ENCODE measurements at places on chromosomes 3 and 15.

DNA sequence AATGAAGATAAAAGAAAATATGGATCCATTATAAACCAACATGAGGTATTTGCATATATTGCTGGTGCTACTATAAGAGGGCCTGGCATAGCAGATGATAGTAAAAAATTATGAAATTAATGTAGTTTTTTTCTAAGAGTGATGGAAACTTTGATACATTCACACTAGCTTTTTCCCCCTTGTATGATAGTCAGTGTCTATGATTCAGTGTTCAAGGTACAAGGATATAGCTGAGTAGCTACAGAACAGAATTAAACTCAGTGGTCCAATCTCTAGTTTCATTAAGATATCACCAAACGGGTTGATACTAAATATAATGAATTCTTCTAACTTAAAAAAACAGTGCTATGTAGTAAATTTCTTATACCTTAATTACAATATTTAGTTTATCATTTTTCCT, 49.9 kb upstream of the XRN1 start:
- DNase-seq: no peak

GRCh38 chr3:183327343-183327742, 74.3 kb downstream of the B3GNT5 start:
- no peak for DNase-seq

DNA sequence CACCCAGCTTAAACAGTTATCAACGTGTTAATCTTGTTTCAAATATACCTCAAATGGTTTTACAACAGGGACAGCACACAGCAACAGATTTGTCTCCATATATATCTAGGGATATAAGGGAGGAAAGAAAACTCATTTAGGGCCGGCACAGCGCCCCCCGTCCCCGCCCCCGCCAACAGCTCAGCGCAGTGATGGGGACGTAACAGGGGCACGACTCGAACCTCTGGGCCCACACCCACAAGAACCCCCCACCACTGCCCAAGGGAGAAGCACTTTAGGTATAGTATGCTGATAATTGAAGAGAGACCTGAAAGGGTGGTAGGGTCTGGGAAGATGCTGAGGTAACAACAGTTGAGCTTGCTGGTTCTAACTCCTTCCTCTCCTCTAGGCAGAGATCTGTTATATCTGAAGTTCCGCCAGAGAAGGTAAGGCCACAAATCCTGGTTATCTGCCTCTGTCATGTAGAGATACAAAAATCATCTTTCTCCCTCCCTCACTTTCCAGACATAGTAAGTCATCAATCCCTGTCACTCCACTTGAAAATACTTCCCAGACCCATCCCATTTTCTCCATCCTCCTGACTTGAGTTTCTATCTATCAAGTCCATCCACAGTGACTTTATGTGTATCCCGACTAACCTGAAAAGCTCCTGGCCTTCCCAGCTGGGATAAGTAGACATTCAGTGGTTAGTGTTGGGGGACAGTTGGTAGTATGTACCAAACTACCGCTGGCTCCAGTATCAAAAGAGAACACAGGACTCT, 126.9 kb downstream of the PDZRN3 start:
- DNase-seq: no peak

DNA sequence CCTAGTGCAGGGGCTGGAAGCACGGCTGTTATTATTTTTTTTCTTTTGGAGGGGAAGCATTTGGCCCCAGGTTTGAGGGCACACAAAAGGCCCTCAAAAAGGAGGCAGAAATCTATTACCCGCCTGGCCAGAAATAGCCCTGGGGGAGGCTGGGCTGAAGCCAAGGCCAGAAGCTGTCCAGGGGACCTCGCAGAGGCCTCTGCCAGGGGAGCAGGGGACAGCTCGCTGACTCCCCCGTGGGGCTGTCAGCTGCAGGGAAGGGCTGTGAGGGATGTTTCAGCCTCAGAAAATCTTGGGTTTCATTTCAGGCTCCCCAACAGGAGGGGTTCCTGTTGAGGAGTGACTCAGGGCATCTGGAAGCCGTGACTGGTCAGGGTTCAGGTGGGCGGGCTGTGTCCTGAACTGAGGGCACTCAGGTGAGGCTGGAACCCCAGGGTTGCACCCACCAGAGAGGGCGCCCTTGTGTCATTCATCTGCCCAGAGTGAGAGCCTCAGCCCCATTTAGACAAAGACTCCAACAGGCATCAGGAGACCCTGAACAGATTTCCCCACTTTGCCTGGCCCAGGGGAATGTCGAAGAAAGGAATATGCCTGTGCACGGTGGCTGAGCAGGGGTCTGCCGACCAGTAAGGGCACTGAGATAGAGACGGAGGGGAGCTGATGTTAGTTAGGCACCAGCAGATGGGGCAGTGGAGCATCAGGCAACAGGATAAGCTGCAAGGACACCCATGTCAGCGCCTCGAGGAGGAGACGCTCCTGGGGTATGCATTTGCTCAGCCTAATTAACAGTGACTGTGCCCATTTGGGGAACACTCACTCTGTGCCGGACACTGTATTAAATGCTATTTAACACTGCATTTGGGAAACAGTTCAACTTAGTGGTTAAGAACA, 43.5 kb upstream of the SLC6A11 start:
- no peak for DNase-seq

DNA sequence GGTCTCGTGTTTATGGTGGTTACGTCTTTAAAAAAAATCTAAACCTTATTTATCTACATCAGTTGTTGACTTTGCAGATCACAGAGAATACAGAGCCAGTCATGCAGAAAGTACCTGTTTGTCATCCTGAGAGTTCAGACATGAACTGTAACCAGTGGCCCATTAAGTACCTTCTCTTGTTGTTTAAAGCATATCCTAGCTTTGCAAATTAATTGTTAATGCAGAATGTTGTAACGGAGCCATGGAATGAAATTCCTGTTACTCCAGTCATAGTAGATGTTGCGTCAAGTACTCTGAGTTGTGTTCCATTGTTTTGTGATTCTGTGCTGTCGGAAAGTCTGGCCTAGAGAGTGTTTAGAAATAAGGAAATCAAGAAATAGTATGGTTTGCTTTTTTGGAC, 205.2 kb downstream of the RBMS3 start:
- DNase-seq: no peak

- DNase-seq: no peak
Measured at GRCh38 chr3:79497447-79498111, 270.2 kb downstream of the ROBO1 start.

DNA sequence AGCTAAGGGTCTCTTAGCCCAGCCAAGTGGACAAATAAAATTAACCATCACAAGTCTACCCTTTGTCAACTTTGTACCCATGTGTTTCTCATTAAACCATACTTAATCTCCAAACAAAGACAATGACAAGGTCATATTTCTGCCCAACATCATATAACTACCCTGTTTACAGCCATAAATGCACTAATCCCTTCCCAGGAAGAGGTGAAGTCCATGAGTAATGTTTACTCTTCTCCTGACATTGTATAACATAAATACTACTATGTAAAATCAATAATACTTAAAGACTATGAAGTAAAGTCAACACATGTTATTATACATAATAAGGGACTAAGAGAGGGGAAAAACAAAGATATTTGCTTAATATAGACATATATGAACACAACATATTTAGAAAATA, 38.5 kb upstream of the FAN1 start:
- DNase-seq: no peak

GRCh38 chr3:85721409-85722145, 762.8 kb downstream of the CADM2 start:
- no peak for DNase-seq

- DNase-seq: no peak
Measured at GRCh38 chr3:122916580-122916979, 111.0 kb downstream of the SEMA5B start.

DNA sequence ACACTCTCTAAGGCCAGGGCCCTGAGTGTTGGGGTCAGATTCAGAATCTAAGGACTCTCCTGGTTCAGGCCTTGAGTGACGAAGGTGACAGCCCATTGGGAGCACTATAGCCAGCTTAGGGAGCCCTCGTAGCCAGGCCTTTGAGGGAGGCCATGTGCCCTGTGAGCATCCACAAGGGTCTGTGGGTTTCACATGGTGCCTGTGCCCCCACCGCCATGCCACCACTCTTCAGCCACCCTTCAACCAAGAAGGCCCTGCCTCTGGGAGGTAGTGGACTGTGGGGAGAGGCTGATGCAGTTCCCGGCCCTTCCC, 37.5 kb downstream of the TSPAN3 start:
- peak; percentile 34 for DNase-seq

- DNase-seq: no peak
Measured at GRCh38 chr3:88009066-88009465, 49.7 kb downstream of the CGGBP1 start.

DNA sequence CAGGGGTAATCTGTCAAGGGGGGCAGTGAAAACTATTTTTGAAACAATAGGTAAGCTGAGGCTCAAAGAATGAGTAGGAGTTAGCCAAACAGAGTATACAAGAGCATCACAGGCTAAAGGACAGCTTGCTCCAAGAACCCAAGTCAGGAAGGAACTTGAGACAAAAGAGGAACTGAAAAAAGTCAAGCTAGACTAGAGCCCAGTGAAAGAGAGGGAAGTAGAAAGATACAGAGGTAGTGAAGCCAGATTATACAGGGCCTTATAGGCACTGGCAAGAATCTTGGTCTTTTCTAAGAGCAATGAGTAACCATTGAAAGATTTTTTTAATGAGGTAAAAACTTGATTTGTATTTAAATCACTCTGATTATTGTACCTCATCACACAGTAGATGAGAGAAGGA, 69.9 kb downstream of the FILIP1L start:
- DNase-seq: no peak

DNA sequence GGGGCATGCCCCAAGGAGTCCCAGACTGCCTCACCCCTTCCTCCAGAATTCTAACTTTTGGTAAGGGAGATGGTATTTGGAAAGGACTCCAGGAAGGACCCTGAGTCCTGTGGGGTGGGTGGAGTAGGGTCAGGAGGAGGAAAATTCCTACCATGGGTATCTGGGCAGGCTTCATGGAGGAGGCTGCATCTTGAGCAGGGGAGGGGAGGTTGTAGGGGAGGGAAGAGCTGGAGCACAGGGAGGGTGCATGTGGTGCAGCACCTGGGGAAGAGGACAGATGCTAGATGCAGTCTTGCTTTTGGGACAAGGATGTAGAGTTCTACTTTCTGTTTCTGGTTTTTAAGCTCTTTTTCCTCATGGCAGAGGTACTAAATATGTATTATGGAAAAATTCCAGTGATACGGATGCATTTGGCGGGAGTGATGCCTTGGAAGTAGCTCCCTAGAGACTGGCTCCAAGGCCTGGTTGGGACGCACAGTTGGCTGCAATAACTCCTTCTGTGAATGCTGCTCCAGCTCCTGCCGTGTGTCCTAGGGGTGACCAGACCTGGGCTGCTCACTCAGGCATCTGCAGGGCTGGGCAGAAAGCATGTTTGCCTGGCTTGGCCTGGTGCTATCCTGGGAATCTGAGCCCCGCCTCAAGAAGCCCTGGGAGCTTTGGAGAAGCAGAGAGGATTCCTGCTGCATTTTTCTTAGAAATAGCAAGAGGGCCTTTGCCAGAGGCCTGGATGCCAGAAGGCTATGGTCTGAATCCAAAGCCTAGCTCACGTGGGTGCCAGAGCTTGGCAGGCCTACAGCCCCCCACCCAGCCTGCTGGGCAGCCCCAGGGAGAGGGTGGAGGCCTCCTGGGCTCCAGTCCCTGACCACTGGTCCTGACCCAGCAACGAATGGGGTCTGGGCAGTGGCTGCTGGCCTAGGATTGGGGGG, 10.1 kb downstream of the SEMA3F start:
- no peak for DNase-seq

DNA sequence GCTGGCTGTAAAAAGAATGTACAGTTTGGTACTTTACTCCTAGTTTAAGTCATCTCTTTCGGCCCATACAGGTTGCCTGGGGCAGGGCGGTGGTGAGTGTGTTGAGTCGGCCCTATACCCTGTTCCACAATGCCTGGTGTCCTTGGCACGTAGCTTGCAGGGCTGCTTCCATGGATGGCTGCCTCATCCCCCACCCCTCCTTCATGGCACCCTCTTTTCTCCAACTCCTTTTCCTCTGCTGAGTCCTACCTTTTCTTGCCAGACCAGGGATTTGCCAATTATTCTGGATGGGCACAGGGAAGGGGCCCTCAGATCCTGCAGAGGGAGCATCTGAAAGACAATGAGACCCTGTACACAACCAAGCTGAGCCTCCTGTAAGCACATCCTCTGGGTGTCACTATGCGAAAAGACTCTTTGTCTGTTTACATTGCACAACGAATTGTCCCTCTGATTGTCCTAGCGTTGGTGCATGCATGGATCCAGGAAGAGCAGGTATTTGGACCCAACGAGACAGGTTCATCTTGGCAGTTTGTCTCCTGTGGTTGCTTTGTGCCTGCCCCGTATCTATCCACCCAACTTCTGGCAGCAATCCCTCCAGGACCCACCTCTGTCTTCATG, 73.6 kb upstream of the CGNL1 start:
- DNase-seq: no peak

DNA sequence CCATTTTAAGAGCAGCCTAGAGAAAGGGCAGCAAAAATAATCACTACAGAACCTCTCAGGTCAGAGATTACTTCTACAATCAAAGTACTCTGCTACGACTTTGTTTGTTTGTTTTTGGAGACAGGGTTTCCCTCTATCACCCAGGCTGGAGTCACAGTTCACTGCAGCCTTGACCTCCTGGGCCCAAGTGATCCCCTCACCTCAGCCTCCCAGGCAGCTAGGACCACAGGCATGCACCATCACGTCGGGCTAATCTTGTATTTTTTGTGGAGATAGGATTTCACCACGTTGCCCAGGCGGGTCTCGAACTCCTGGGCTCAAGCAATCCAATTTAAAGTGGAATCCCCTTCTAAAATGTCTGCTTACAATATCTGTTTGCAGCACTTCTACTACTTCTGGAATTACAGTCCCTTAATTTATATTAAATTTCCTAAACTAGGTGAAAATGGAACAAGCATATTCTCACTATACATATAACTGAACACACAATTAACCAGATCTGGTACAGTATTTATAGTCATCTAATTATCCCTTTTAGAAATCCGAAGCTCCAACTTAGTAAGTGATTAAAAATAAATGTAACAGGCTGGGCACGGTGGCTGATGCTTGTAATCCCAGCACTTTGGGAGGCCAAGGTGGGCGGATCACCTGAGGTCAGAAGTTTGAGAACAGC, 4.4 kb downstream of the UACA start:
- no peak for DNase-seq

- no peak for DNase-seq
Measured at GRCh38 chr3:125436921-125437320, 61.8 kb upstream of the ZNF148 start.

- DNase-seq: peak; percentile 28
Measured at GRCh38 chr15:62067448-62068044, 769 bp downstream of the C2CD4A start.

- DNase-seq: no peak
Measured at GRCh38 chr15:39682366-39682765, 100.3 kb downstream of the FSIP1 start.

DNA sequence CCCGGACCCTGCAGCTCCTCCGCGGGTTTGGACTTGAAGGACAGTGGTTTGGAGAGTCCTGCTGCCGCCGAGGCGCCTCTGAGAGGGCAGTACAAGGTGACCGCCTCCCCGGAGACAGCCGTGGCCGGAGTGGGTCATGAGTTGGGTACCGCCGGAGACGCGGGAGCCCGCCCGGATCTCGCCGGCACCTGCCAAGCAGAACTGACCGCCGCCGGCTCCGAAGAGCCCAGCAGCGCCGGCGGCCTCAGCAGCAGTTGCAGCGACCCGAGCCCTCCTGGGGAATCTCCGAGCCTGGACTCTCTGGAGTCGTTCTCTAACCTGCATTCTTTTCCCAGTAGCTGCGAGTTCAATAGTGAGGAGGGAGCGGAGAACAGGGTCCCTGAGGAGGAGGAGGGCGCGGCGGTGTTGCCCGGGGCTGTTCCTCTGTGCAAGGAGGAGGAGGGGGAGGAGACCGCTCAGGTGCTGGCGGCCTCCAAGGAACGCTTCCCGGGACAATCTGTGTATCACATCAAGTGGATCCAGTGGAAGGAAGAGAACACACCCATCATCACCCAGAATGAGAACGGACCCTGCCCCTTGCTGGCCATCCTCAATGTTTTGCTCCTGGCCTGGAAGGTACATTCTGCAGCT, 634 bp downstream of the MINDY2 start:
- peak; percentile 72 for DNase-seq

All from mucosa of descending colon (tissue), 3 donors.